Activated naive CD8-positive, alpha-beta T cell treated with anti-CD3 and anti-CD28 coated beads, Interleukin-2, amount 10 ng/mL, durations not matched to agents 7 days and 5 days (primary cell): ENCODE measurements at places on chromosomes 6 and 20.

DNA sequence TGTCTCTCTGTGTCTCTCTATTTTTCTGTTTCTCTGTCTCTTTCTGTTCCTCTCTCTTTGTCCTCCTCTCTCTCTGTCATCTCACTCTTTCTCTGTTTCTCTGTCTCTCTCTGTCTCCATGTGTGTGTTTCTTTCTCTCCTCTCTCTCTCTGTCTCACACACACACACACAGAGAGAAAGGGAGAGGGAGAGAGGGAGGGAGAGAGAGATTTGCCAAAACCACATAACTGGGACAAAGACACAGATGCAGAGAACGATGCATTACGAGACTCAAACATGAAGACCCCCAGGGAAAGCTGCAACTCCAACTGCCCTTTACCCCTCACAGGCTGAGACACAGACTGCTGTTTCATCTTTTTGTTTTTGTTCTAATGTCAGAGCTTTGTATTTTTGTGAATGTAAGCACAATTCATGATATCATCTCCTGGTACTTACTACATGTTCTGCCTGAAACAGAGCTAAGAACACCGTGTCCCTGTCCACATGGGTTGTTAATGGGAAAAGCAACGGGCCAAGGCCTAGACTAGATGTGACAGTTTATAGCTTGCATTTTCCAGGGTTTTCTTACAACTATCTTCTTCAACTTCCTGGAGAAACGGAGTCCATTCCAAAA, 177.1 kb upstream of the ARID1B start:
- no peak for DNase-seq

DNA sequence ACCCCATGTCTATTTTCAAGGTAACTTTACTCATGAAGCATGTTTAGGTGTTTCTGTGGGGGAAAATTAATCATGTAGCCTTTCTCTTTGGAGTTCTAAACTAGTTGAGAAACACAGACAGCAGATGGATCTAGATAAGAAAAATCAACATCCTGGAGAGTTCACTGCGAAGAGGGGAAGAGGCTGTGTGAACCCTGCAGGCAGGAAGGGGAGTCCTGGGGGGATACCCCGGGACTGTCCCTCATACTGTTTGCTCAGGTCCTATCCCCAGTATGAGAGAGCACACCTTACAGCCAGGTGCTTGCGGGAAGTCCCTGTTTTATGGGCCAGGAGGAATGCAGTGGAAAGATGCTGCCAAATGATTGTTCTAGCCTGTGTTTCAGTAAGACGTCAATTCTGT, 32.7 kb downstream of the CHMP4B start:
- no peak for DNase-seq

- DNase-seq = peak; percentile 11
Measured at GRCh38 chr6:157255079-157255478, 68.2 kb downstream of the TMEM242 start.

DNA sequence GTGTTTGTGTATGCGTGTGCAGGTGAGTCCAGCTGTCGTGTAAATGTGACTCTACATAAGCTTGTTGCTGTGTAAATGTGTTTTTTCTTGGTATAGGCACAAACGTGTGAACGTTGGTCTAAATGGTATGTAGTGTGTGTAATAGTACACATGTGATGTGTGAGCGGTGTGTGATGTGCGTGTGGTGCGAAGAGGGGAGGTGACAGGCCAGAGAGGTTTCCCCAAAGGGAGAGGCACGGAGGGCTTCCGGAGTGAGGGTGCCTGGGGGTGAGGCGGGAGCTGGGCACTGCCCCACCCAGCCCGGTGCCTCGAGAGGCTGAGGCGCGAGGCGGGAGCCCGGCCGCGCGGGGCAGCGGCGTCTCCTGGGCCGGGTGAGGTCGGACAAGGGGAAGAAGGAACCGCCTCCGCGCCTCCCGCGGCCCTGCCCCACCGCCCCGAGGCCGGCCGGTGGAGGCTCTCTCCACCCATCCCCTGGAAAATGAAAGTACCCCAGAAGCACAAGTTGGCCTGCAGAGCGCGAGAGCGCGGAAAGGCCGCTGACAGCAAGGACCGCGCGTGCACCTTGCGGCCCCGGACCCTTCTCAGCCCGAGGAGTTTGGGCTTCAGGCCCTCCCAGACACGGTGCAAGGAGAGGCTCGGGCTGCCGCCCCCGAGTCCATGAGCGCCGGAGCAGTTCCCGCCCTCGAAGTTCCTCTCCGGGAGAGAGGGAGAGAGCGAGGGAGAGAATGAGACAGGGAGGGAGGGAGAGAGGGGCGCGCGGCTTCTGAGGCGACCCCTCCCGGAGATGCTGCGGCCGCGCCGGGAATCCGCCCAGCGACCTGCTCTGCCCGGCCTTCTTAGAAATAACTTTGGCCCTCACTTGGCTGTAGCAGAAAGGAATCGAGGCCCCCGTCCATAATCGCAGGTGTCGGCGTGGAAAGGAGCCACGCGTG, 43.2 kb upstream of the OSTM1 start:
- DNase-seq = peak; percentile 69

DNA sequence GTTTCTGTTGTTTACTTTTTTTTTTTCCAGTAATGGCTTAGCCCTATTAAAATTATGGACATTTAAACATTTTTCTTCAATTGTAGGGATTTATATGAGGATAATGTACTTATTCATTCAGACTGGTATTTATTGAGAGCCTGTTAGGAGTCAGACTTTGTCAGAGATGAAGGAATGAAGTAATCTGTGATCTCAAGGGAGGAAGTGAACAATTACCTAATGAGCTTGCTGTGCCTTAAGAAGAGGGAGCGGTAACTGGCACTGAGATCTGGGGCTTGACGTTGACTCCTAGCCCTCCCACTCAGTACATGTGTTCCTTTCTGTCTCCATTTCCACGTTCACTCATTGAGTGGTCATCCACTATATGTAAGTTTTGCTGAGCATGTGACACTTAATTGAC, 12.6 kb downstream of the AFDN start:
- DNase-seq = no peak

GRCh38 chr20:53960579-53961272, 109.7 kb downstream of the BCAS1 start:
- no peak for DNase-seq

- DNase-seq = no peak
Measured at GRCh38 chr6:36269834-36270705, at the start of gene PNPLA1. PNPLA1 (plus strand) TSS chr6:36270060; CDS start chr6:36270460, 400 bp downstream.

DNA sequence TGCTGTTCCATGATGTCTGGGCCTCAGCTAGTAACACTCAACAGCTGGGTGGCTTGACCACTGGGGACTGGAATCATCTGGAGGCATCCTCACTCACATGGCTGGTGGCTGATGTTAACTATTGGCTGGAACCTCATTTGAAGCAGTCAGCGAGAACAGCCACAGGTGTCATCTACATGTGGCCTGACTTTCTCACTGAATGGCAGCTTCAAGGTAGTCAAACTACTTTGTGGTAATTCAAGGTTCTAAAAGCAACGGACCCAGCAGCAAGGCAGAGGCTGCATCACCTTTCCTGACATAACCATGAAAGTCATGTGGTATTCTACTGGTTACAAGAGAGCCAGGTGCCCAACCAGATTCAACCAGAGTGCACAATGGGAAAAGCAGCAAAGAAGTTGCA, 115.9 kb upstream of the DST start:
- DNase-seq = no peak

DNA sequence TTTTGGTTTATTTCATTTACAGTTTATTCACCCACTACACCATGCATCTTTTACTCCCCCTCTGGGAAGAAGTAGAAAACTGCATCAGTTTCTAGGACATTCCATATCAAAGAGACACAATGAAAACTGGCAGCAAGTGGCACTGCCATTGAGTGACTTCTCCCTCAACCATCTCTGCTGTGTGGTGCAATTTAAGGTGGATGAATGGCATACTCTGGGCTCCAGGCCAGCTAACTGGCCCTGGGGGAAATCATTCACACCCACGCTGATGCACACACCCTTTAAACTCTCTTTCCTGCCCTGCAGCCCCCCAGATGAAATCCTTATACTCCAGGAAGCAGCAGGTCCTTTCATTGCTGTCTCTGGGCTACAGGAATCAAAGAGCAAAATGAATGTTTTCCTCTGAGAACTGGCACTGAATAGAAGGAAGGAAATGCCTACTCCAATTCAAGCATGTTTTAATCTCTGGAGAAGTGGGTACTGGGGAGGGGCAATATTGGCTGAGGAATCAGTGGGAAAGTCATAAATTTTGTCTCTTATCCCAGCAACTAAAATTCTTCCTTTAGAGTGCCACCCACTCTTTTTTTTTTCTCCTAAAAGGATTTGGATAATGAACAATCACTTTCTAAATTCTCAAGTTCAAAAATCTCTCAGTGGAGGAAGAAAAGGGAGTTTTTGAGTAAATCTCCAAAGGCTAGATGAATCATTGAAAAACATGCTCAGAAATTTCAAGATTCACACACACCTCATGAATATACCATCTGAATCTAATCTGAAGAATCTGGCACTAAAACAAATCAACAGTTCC, 16.9 kb upstream of the RFPL4B start:
- no peak for DNase-seq

GRCh38 chr20:1652104-1652503, 5.5 kb downstream of the SIRPG start:
- DNase-seq = no peak

DNA sequence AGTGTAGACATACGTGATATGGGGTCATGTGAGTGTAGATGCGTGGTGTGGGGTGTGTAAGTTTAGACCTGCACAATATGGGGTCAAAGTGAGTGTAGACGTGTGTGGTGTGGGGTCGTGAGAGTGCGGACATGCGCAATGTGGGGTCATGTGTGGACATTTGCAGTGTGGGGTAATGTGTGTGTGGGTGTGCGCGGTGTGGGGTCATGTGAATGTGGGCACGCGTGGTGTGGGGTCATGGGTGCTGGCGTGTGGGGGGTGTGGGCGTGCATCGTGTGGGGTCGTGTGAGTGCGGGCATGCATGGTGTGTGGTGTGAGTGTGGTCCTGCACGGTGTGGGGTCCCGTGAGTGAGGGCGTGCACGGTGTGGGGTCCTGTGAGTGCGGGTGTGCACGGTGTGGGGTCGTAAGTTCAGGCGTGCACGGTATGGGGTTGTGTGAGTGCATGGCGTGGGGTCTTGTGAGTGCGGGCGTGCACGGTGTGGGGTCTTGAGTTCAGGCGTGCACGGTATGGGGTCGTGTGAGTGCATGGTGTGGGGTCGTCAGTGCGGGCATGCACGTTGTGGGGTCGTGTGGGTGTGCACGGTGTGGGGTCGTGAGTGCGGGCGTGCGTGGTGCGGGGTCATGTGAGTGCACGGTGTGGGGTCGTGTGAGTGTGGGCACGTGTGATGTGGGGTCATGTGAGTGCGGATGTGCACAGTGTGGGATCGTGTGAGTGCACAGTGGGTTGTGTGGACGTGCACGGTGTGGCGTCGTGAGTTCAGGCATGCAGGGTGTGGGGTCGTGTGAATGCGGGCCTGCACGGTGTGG, 14.3 kb downstream of the PCMTD2 start:
- DNase-seq = no peak

- no peak for DNase-seq
Measured at GRCh38 chr6:160461641-160462040, 113.5 kb downstream of the SLC22A3 start.

DNA sequence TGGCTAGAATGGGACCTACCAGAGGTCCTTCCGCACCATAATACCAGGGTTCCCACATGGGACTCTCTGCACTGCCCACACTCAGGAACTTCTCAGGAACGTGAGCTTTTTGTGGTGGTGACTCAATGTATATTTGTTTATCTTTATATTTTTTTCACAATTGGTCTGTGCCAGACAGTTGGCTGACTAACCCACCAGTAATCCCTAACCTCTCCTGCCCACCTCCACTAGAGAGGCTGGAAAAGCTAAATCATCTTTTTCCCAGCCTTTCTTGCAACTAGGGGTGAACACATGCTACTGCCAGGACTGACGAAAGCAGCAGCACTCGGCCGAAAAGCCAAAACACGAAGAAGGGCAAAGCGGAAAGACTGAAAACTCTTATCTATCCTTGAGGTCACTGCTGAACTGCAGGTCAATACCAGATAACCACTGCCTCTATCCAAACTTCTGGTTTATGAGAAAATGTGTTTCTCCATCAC, 112.9 kb downstream of the TRERF1 start:
- no peak for DNase-seq

DNA sequence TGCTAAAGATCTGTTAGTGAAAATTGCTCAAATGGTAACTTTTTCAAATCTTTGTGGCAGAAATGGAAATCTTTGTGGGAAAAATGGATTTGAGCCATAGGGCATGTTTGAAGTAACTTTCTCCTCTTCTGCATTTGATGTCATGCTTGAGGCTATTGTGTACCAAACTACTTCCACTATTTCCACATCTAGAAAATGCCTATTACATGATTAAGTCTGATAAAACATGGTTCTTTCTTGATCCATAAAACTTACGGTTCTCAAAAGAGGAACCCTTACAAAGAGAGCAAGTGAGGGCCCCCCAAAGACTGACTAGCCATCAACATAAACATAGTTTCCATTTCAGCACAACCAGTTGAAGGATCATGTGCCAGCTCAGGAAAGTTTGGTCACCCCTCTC, 150.6 kb downstream of the NFATC2 start:
- DNase-seq = no peak

DNA sequence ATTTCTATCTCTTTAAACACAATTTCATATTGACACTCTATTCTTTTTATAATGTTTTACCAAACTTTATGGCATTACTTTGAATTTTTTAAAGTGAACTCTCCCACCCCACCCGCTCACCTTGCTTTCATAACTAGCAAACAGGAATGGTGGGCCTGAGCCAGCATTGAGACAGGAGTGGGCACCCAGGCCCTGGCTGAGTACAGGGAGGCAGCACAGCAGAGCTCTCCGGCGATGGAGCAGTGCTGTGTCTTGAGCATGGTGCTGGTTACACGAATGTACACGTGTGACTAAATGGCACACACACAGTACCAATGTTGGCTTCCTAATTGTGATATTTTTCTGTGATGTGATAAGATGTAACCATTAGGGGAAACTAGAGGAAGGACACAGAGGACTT, 4.5 kb downstream of the CST11 start:
- DNase-seq = no peak

- DNase-seq = no peak
Measured at GRCh38 chr6:166293731-166294584, 14.2 kb downstream of the PRR18 start.

- no peak for DNase-seq
Measured at GRCh38 chr6:133136177-133136880, 104.8 kb upstream of the EYA4 start.
